Activated naive CD8-positive, alpha-beta T cell treated with anti-CD3 and anti-CD28 coated beads for 36 hours (primary cell): ENCODE measurements at places on chromosomes 2 and 18. TPM values are rescaled to one million over a fixed set of nuclear protein-coding genes. Genes with fewer than 3 reads are reported as not detected.
A peak's percentile ranks its signal among the peaks of the same experiment; 100 is the strongest.

PLEKHH2 gene
- total RNA-seq: 0.89 TPM

DNA sequence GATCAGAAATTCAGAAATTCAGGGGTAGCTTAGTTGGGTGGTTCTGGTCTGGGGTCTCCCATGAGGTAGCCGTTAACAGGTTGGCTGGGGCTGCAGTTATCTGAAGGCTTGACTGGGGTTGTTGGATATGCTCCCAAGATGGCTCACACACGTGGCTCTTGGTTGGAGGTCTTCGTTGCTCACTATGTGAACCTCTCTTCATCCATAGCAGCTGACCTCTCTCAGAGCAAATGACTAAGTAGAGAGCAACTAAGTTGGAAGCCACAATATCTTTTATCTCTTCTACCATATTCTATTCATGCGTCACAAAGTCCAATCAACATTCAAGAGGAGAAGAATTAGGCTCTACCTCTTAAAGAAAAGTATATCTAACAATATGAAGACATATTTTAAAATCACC, 38.7 kb upstream of the SERTAD2 start:
- DNase-seq: no peak

DNA sequence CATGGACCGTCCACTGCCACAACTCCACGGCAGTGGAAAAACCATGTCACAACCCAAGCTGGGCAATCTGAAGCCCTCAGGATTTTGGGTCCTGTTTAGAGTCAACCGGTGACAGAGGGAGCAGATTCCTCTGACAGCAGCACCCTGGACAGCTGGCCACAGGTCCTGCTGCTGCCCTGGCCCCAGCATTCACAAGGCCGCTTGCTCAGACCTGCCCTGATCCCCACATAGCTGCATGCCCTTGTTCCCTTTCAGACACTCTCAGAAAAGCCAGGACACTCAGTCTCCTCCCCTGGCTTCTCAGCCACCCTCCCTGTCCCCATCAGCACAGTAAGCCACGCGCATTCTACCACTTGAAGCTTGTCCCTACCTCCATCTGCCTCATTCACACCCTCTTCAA, 1.6 kb downstream of the COPS9 start:
- DNase-seq: no peak

IMPACT gene
- 26.4 TPM for total RNA-seq

CREB1 gene
- 81.8 TPM for total RNA-seq

- no peak for DNase-seq
These were observed 159.4 kb upstream of the TWIST2 start for GRCh38 chr2:238688193-238689153.

SPC25 gene
- 37.1 TPM for total RNA-seq

IKZF2 gene
- total RNA-seq: 13.0 TPM

ZSWIM2 gene
- not detected for total RNA-seq

DNA sequence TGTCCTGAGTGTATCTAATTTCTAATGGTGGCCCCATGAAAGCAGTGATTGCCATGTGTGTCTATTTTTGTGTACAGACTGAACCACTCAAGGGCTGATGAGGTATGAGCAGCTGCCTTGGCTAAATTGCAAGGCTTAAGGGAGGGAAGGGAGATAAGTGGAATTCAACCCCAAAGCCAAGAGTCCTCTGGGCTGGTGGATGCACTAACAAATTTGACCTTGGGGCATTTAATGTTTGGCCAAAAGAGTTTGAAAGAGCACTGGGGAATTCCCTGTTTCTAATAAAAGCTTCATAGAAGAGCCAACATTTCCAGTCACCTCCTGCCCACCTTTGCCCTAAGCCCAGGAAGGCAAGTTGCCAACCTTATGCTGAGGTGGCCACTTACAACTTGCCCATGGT, 172.1 kb downstream of the SETBP1 start:
- DNase-seq: no peak

- DNase-seq: no peak
These were observed 150.2 kb upstream of the DOK6 start for GRCh38 chr18:69250305-69251151.

GRCh38 chr2:109144271-109144670, 15.3 kb downstream of the SH3RF3 start:
- DNase-seq: no peak

KCNS3 gene
- not detected for total RNA-seq

DNA sequence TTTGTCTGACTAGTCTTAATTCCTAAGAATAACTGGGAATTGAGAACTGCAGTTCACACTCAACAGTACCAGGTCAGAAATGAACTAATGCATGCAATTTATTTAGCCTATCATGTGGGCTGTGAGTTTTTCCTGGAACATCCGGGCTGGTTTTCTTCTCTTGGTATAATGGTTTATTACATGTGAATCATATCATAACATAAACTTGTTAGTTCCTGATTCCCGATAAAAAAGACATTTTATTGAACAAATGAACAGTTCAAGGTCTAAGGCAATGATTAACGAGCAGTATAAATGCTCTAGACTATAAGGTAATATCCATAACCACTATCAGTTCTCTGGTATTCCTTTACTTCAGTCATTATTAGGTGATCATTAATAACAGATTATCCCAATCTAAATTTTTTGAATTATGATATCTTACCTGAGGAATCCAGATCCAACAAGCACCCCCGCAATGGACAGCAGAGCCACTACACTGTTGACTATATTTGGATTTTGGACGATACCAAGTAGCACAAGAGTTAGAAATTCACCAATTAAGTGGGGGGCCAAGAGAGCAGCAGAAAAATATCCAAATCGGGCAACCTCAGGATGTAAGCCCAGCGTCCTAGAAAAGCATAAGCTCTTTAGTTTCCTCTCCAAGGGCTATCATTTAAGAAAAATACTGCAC, 19.0 kb downstream of the ABCG5 start:
- DNase-seq: no peak

DNA sequence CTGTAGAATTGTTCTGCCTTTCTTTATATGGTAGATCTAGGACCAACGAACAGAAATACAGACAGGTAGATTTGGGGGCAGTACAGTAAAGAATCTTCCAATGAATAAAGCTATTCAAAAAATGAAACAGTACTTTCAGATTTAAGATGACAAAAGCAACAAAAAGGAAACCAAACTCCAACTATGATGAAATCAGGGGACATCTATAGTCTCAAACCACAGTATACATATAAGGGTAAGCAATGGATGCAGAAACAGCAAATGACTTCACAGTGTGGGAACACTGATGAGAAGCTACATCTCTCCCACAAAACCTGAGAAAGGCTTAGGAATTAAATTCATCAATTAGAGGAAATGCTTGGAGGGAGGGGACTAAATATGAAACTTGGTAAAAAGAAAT, 202.5 kb downstream of the CTNNA2 start:
- DNase-seq: no peak

DNA sequence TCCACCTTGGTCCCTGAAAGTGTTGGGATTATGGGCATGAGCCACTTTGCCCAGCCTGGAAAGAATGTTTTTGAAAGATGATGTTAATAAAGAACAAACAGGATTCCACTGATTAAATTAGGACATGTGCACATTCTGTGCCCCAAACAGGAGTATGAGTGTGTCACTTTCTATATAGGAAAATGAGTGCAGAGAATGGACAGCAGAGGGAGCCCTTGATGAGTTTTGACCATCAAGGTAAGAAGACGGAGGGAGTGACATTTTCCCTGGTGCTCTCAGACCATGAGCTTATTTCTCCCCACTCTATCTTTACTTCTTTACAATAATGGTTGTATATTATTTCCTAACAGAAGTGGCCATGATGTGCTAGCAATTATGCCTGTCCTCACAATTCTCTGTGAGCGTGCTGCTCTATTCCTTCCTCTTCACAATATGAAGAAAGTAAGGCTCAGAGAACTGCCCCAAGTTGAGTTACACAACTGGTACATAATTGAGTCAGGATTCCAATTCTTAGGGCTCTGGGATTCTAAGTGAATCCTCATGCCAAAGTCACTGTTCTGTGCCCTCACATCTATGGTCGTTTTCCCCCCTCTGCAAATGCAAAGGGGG, 20.6 kb downstream of the RPL37A start:
- peak; percentile 37 for DNase-seq

DNA sequence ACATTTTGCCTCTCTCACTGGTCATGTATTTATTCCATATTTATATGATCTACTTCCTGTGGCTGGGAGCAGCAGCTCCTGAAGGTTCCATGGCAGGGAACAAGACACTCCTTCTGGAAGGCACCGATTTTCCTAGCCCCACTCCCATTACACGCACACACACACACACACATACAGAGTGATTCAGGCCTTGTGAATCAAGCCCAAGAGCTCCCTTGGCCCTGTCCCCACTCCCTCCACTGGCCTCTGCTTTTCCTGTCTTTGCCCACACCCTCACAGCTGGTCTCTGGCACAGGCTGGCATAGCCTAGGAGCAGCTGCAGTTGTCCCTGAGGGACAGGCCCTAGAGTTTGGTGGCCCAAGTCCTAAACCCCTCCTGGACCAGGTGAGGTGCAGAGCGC, 201.7 kb downstream of the NAPG start:
- no peak for DNase-seq

GRCh38 chr2:64522843-64523428, 1.2 kb upstream of the AFTPH start:
- DNase-seq: peak; percentile 60

GRCh38 chr2:191174442-191174841, 23.6 kb upstream of the STAT4 start:
- no peak for DNase-seq

- no peak for DNase-seq
These were observed 161.5 kb downstream of the NAPG start for GRCh38 chr18:10687161-10687925.

- DNase-seq: no peak
These were observed 77.1 kb downstream of the MYO5B start for GRCh38 chr18:50117863-50118262.

GRCh38 chr2:8989536-8990079, 13.9 kb downstream of the MBOAT2 start:
- no peak for DNase-seq

DNA sequence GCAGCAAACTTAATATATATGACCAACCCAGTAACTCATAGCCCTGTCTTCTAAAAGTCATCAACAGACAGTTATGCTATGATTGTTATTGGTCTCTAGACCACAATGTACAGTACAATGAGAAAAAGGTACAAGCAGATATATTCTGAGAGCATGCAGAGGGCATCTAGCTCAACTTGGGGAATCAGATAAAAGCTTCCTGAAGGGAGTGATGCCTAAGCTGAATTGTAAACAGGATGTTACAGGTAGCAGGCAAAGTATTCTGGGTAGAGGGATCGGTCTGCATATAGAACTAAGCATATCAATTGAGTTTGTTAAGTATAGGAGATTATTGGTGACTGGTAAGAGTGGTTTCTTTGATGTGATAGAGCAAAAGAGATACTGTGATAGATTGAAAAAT, 30.3 kb downstream of the ME2 start:
- DNase-seq: no peak

ANO7 gene
- total RNA-seq: 3.6 TPM

DNA sequence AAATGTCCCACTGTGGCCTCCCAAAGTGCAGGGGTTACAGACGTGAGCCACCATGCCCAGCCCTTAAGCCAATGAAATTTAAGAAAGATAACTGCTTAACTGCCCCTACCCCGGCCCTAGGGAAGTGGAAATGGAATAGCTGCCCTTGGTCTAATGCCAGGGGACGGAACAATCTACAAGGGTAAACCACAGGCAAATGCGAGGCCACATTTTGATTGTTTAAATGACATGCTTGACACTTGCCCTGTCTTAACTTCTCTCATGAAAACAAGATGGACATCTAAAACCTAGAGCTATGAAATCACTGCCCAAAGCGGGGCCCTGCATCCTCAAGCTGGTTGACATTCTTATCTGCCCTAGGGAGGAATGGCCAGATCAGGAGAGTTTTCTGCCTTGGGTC, 5.5 kb upstream of the ITSN2 start:
- no peak for DNase-seq

DNA sequence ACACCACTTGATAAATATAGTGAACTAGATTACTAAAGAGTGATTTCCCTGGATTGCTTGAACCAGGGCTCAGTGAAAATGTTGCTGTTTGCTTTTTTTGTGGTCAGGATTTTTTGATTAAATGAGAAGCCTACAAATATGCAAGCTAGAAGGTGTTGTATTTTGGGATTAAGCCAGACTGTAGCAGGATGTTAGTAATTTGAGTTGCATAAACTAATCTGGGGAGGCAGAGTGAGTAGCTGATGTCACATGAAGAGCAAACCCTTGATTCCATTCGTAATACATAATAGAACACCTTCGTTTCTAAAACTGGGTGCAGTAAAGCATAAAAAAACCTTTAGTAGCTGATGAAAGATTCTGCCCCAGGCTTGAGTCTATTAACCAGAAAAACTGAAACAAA, 32.0 kb downstream of the NEDD4L start:
- no peak for DNase-seq

DNA sequence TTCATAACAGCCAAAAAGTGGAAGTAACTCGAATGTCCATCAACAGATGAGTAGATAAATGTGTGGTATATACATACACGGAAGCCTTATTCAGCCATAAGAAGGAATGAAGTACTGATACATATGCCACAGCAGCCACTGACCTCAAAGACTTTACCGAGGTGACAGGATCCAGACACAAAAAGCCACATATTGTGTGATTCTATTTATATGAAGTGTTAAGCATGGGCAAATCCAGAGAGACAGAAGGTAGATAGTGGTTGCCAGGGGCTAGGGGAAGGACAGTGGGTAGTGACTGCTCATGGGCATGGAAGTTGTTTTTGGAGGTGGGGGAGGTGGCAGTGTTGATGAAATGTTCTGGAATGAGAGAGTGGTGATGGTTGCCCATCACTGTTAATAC, 33.9 kb downstream of the ZAP70 start:
- DNase-seq: no peak

DNA sequence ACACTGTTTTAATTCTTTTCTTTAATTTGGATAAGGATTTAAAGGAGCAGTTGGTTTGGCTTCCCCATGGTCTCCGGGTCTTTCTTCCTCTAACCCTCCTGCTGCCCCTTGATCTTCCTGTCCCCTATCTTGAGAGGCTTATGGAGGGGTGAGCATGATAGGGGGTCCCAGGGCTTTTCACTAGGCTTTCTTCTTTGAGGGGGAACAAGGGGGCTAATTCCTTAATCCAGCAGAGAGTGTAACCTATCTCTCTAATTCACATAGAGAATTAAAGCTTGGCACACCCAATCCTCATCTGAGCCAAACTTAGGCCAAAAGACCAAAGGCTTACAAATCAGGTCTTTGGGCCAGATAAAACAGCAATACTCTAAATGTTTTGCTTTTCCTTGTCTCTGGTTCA, 21.5 kb upstream of the C2orf66 start:
- no peak for DNase-seq

- DNase-seq: no peak
These were observed 16.0 kb upstream of the ACTR3 start for GRCh38 chr2:113873867-113874266.

SPP2 gene
- not detected for total RNA-seq

KCNK3 gene
- not detected for total RNA-seq

DNA sequence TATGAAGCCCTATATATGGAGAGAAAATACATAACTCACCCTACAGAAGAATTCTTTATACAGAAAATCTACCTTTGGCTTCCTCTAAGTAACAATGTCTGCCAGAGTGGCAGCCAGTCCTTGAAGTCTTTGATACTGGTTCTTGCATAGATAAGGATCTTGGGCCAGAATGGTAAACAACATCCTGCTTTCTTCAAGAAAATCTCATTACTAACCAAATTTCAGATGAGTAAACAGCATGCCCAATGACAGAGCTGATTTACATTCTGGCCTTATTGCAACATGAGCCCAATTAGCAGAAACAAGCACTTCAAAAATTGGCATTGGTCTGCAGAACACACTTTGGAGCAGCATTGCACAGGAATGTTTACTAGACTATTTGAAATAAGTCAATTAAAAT, 336.5 kb upstream of the ST6GAL2 start:
- no peak for DNase-seq

GRCh38 chr18:31195063-31195462, 32.4 kb upstream of the DSC1 start:
- DNase-seq: no peak
